ENCODE measurements at places on chromosomes 5 and 9.

DNA sequence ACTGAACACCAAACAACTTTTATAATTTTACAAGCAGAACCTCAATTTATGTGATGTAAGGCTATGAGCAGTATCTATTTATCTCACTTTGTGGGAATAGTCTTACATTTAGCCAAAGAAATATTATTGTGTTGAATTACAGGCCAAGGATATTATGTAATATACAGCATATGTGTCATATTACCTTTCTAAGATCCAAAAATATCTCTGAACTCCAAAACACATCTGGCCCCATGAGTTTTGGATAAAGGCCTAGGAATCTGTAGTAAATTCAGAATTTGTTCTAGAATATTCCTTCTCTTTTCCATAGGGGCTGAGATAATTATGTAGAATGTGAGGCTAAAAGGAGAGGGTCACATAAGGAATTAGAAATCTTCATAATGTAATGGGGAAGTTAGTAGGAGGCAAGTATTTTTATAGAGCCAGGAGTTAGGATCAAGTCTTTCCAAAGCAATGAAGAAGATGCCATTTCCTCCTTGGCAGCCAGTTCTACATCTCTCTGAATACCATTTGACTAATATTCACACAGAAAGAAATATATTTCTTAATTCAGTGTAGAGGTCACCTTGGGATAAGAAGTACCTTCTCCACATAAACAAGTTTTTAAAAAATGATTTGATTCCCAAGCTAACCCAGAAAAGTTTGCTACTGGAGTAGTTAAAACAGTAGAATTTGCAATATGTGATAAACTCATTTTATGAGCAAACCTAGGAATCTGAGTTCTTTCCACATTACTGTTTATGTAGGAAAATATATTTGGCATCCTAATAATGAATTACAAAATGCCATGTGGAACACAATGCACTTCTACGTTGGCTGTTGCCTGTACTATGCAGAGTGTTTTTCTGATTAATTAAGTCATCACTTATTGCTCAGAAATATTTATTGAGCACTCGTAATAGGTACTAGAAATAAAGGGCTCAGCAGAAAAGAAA, 20.3 kb upstream of the GRAMD2B start:
- DNase-seq, result no peak

DNA sequence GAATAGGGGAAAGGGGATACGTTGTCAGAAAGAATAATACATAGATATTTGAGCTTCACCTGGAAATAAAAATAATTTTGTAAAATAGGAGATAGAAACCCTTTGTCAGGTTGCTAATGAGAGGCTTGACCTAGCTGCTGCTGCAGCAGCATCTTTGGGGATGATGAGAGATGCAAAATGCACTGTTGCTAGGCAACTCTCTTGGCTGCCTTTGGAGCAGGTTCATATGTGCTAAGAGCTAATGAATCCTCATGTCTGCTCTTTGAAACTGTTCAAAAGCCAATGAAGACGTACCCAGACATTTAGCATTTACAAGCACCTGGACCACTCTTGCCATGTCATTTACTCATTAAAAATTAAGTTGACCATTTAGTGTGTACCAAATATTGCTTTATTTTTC, 121.7 kb downstream of the FOCAD start:
- DNase-seq, result no peak

- DNase-seq, result no peak
Measured at GRCh38 chr5:166373817-166374216, 1917.6 kb upstream of the WWC1 start.

- no peak for DNase-seq
Measured at GRCh38 chr5:67542479-67542878, 345.9 kb upstream of the CD180 start.

DNA sequence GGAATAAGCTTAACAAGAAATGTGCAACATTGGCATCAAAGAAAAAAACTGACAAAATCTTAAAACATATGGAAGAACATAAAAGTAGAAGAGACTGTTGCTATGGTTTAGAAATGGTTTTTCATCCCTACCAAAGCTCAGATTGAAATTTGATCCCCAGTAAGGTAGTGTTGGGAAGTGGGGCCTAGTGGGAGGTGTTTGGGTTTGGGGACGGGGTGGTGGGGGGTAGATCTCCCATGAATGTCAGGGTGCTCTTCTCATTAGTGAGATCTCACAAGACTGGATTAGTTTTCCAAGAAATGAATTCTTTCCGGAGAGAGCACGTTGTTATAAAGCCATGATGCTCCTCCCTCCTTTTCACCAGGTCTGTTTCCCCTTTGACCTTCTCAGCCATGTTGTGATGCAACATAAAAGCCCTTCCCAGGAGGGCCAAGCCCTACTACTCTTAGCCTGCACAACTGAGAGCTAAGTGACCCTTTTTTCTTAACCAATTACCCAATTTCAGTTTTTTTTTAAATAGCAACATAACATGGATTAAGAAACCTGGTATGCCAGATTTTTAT, 10.6 kb downstream of the TMEM167A start:
- DNase-seq, result no peak

DNA sequence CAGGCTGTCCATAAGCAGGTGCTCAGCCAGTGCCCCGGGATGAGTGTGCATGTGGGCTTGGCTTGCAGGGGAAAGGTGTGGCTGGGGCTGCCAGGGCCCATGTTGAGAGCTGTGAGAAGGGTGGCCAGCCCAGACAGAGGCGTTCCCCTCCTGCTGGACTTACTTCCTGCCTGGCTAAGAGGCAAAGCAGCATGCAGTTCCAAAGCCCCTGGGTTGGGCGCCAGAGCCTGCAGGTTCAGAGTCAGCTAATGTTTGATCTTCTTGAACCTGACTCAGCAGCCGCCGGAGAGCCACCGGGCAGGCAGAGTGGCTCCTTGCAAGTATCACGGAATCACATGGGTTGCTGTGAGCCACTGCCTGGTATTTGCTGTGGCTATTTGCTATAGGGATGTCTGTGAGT, 168.4 kb upstream of the MAP1B start:
- DNase-seq, result no peak

- DNase-seq, result no peak
Measured at GRCh38 chr5:163604013-163604412, 98.6 kb downstream of the MAT2B start.

- no peak for DNase-seq
Measured at GRCh38 chr9:96009223-96009602, 133.7 kb downstream of the ERCC6L2 start.

GRCh38 chr9:127776195-127776923, 2.1 kb downstream of the SH2D3C start:
- DNase-seq, result no peak

DNA sequence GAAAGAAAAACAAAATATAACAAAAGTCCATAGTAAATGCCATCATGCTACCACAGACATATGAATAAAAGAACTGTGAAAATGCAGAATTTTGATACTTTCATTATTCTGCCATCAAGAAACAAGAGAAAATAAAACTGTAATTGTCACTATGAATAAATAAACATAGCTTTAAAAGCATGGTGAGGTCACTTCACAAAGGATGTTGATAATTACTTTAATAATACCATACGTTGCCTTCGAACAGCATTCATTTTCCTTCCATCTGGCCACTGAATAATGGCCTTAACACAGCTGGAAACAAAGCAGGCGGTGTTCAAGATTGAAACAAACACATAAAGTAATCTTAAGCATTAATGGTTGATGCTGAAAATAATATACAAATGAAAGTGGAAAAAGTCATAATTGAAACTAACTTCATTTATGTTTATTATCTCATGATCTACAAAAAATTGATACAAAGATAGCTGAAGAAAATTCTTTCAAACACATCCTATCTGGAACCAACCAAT, 102.0 kb downstream of the AGTPBP1 start:
- no peak for DNase-seq

- no peak for DNase-seq
Measured at GRCh38 chr5:171592076-171592475, 172.6 kb downstream of the FGF18 start.

DNA sequence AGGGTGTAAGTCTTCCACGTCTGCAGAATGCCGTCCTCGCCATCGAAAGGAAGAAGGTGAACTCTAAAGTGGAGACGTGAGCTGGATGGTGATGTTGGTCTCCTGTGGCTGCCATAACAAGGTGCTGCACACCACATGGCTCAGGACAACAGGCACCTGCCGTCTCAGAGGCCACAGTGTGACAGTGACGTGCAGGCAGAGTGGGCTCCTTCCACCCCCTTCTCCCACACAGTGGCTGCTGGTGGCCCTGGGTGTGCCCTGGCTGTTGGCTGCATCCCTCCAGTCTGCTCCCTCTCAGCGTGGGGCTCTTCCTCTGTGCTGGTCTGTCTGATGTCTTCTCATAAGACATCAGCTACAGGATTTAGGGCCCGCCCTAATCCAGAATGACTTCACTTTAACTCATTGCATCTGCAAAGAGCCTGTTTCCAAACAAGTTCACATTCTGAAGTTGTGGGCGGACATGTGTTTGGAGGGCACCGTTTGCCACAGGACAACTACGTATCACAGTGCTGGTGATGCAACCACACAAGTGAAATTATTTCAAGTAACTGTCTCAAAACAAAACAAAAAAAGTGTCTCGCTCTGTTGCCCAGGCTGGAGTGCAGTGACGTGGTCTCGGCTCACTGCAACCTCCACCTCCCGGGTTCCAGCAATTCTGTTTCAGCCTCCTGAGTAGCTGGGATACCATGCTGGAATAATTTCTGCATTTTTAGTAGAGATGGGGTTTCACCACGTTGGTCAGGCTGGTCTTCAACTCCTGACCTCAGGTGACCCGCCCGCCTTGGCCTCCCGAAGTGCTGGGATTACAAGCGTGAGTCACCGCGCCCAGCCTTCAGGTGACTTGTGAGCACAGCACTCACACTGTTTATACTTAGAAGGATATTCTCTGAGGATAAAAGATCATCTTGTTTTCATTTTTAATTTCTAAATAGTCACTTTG, 31.2 kb upstream of the CLPTM1L start:
- DNase-seq, result no peak

DNA sequence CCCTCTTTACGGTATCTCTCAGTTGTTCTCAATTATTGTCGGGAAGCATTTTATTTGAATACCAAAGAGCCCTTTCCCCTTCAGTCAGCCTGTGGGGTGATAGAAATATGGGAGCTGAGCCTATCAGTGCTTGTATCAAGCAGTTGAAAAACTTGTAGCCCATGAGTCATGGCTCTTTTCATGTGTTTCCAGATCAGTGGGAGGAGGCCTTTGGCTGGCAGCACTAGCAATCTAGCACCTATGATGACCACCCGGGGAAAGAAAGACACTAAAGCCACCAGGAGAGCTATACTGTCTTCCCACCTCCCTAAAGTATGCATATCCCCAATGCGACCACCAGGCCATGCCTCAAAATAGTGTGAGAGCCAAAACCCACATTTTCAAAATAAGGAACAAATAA, 696.9 kb upstream of the C9orf72 start:
- DNase-seq, result no peak

DNA sequence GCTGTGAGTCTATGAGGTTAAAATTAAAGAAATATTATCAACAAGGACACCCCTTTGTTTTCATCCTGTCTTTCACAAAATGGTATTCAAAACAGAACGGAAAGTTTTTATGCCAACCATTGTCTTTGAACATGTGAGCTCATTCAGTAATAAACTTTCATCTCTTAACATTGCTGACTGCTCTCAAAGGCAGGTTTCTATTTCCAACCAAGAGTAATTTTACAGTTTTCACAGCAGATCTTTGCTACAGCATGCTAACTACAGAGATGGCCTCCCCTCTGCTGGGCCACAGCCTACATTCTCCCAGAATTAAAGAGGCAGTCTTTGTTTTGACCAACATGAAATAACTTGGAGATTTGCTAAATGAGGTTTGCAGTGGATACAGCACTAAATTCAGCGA, 101.5 kb downstream of the DMRT2 start:
- DNase-seq, result no peak

- DNase-seq, result no peak
Measured at GRCh38 chr5:159697530-159697929, 218.8 kb upstream of the ADRA1B start.

DNA sequence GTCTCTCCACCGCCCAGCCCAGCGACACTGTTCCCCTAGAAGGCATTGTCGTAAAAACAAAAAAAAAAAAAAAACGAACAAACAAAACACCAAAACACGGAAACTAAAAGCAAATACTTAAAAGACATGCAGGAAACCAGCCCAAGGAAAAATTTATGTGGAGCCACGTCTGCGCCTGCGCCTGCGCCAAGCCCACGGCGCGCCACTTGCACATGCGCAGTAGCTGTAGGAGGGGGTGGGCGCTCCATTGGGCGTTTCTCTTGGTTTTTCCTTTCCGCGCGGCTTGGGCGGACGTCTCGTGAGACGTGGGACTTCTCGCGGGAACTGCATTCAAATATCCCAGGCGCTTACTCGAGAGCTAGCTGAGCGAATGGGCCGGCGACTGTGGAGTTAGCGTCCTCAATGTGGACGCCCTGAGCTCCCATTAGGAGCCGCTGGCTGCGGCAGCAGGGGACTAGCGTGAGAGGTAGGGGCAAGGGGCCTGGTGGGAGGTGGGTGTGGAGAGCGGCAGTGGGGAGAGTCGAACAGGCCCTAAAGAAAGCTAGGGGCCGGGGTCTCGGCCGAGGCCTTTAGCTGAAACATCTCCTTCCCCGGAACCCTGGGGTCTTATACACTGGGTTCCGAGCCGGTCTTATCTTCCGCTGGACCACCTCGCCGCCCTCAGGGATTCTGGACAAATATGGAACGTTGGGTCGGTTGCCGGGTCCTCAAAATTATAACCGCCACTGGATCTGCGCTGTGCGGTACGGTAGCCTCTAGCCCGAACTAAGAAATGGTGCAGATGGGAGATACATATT, at the start of gene SPDL1:
SPDL1 (plus strand) TSS at position 350 of the 797 bp plus-strand sequence. CDS start 4,644 bp downstream, outside the sequence.
- DNase-seq, result peak; percentile 95

DNA sequence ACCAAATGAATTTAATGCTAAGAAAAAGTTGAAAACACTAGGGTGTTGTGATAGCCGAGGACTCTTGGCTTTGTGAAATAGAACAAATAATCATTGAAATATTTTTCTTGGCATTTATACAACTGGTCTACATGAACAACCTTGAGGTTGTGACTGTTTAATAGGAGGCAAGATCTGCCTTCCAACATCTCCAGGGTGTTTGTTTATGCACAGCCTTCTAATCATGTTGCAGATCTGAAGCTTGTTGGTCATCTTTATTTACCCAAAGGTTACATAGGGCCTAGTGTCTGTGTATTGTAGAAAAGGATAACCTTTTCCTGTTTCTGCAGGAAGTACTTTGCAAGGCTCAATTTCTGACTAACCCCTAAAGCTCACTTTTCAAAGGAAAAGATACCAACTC, 65.2 kb upstream of the RANBP3L start:
- DNase-seq, result no peak

DNA sequence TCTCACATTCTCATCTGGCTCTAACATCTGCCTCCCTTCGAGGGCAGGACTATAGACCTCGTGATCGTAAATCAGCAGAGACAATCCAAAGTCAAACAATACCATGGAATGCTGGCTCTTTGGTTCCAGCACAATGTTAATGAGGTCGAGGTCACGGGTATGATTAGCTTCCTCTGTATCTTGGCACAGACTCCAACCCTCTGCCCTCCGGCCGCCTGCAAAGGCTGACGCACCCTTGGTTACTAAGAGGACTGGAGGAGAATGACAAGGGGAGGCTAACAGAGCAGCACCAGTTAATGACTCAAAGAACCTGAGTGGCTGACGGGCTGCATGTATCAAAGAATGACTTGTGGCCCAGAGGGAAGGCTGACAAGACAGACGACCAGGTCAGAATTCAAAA, 10.1 kb downstream of the LHFPL2 start:
- DNase-seq, result peak; percentile 87

GRCh38 chr9:126379661-126380360, 53.2 kb downstream of the MVB12B start:
- DNase-seq, result no peak

- DNase-seq, result peak; percentile 45
Measured at GRCh38 chr9:97510797-97511654, 9.6 kb downstream of the TMOD1 start.

- DNase-seq, result no peak
Measured at GRCh38 chr9:111959468-111960359, 63.1 kb downstream of the UGCG start.
